ENCODE measurements at places on chromosomes 12 and 14. TPM values are rescaled to one million over a fixed set of nuclear protein-coding genes. Genes with fewer than 3 reads are reported as not detected.

The DBX2 gene
- total RNA-seq = 0.14 TPM

GRCh38 chr12:26612203-26612602 is 220.8 kb downstream of the ITPR2 start:
- DNase-seq = no peak

The NUMB gene
- 32.1 TPM for total RNA-seq

- DNase-seq = no peak
Observed at GRCh38 chr14:91257328-91258010, 13.0 kb upstream of the GPR68 start.

The UNC119B gene
- 11.5 TPM for total RNA-seq

DNA sequence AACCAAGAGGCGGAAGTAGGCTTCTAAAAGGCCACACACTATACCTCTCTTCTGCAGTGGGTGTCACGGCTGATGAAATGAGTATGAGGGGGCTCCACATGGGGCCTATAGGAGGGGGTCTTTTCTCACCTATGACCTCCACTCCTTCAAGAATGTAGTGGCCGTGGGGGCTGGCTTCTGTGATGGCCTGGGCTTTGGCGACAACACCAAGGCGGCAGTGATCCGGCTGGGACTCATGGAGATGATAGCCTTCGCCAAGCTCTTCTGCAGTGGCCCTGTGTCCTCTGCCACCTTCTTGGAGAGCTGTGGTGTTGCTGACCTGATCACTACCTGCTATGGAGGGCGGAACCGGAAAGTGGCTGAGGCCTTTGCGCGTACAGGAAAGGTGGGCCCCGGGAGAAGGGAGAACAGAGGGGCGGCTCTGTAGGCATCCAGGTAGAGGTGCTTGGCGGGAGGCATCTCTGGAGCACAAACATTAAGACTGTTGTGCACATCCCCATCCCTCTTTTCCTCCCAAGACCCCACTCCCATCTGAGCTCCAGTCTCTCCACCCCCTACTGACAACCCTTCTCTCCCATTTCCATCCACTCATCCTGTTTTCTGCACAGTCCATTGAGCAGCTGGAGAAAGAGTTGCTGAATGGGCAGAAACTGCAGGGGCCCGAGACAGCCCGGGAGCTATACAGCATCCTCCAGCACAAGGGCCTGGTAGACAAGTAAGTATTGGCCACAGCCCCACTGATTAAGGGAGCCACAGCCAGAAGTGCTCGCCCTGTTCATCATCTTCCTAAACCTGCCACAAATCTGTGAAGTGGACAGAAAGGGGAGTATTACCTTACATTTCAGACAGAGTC is 3.8 kb downstream of the GPD1 start:
- DNase-seq = no peak

DNA sequence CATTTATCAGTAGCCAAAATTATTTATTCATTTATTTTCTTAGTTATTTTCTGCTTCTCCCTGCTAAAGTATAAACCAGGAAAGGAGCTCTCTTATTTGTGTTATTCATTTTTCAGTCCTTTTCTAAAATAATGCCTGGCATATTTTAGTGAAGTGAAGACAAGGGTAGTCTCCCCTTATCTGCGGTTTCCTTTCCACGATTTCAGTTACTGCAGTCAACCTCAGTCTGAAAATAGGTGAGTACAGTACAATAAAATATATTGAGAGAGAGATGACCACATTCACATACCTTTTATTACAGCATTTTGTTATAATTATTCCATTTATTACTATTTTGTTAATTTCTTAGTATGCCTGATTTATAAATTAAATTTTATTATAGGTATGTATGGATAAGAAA is 57.6 kb downstream of the GPR137C start:
- no peak for DNase-seq

GRCh38 chr12:116376354-116377193 is 99.1 kb upstream of the MED13L start:
- DNase-seq = no peak

Measured in left ventricle myocardium inferior (tissue), 1 donor.